ENCODE measurements at places on chromosomes 16 and 17.

DNA sequence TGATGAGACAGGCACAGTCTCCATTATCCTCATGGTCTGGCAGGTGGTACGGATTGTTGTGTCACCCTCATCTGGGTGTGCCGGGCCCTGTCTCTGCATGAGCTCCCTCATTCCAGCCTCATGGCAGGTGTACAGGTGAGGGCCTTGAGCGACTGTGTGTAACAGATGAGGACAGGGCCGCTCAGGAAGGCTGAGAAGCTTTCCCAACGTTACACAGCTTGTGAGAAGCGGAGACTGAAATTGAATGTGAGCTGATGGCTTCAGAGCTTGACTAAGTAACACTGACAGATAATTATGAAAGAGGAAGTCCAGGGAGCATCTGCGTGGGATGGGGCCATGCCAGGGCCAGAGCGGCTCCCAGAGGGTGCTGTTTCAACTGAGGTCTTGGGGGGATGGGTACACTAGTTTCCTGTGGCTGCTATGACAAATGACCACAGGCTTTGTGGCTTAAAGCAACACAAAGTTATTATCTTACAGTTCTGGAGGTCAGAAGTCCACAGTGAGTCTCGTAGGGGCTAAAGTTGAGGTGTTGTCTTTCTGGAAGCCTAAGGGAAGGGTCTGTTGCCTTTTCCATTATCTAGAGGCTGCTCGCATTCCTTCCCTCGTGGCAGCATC, 36.7 kb downstream of the CMIP start:
- DNase-seq = peak; percentile 85

DNA sequence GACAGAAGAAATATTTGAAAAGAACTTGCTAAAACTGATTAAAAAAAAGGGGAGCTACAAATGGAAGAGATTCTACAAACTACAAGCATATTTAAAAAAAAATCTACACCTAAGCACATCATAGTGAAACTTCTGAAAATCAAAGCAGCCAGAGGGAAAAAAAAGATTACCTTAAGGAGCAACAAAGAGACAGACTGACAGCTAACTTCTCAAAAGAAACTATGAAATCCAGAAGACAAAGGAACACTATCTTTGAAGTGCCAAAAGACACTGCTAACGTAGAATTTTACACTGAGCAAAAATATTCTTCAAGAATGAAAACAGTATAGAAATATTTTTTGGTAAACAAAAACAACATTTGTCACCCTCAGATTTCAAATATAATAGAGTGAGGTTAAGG, 151.2 kb downstream of the MYO1D start:
- DNase-seq = no peak

DNA sequence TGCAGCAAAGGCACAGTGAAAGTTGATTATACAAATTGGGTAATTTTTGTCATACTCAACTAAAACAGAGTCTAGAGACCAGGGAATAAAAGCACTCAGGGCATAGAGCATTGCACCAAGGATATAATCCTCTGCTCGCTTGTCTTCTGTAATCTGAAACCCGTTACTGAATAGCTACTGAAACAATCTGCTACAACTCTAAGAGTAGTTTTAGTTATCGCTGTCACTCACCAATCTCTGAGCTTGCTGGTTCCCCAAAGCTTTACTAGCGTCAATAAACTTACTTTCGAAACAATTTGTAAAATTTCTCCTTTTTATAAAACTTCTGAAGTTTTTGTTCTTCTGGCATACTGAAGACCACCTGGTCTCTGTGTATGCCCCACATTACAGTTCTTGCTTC, 22.9 kb upstream of the SLC35G3 start:
- DNase-seq = no peak

DNA sequence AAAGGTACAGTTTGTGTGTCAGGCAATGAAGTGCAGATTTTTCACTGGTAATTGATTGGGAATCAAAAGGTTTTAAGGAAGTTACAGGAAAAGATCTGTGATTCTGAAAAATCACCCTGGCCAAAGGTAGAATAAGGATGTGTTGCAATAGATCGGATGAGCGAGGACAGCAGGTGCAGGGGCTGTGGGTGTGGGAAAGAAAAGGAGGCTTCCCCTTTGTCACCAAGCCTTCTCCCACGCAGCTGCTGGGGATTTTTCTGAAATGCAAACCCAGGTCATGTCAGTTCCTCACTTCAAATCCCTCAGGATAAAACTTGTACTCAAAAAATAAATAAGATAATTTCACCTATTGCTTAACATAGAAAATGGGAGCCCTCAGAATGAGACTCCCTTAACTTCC, 47.9 kb upstream of the ARHGAP17 start:
- no peak for DNase-seq

DNA sequence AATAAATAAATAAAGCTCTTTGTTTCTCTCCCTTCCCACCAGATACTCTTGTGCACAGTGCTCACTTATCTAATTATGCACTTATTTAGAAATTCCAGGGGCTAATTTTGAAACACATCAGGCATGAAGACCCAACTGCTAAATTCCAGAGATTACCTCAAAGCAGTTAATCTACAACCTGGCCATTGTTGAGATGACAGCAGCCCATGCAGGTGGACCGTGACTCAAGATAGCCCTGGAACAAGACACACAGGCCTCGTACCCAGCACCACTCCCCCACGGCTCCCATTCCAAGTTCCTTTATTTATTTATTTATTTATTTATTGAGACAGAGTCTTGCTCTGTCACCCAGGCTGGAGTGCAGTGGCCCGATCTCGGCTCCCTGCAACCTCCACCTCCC, 60.1 kb upstream of the NPEPPS start:
- DNase-seq = no peak

DNA sequence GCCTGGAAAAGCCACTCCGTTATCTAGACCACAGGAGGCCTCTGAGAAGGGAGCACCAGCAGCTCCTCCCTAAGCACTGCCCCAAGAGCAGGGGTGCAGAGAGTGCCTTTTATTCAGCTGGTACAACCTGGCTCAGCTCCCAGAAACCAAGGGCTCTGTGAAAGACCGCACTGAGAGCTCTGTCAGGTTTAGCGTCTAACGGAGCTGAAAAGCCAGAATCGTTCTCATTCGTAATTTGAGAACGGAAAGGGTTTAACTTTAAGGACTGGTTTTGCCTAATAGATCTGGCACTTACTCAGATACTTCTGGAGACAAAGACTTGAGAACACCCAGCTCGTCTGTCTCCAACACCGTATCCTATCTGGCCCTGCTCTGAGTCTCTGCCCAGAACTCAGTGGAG, 13.5 kb downstream of the MPG start:
- DNase-seq = no peak

GRCh38 chr17:3928406-3928805, 12.1 kb upstream of the P2RX1 start:
- no peak for DNase-seq

GRCh38 chr16:84434800-84435199, 66.5 kb downstream of the ATP2C2 start:
- DNase-seq = no peak

- no peak for DNase-seq
Measured at GRCh38 chr16:76976756-76977155, 214.2 kb upstream of the MON1B start.

DNA sequence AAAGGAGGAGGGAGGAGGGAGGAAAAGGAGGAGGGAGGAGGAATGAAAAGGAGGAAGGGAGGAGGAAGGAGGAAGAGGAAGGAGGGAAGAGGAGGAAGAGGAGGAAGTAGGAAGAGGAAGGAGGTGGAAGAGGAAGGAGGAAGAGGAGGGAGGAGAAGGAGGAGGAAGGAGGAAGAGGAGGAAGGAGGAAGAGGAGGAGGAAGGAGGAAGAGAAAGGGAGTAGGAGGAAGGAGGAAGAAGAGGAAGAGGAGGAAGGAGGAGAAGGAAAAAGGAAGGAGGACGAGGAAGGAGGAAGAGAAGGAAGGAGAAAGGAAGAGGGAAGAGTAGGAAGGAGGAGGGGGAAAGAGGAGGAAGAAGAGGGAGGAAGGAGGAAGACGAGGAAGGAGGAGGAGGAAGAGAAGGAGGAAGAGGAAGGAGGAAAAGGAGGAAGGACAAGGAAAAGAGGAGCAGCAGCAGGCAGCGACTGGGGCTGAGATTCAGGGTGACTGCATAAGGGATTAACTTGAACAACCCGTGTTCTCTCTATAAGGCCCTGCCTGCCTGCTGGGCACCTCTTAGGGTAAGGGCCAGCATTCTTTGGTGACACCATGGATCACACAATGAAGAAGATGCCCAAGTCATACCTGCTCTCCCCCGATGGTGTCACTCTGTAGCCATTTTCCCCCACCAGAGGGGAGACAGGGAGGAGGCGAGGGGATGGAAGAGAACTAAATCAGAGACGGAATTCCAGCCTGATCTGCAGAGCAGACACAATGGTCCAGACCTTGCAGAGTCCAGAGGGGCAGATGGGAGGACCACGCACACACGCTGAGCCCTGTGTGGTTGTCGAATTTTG, 1.4 kb upstream of the IL34 start:
- no peak for DNase-seq

DNA sequence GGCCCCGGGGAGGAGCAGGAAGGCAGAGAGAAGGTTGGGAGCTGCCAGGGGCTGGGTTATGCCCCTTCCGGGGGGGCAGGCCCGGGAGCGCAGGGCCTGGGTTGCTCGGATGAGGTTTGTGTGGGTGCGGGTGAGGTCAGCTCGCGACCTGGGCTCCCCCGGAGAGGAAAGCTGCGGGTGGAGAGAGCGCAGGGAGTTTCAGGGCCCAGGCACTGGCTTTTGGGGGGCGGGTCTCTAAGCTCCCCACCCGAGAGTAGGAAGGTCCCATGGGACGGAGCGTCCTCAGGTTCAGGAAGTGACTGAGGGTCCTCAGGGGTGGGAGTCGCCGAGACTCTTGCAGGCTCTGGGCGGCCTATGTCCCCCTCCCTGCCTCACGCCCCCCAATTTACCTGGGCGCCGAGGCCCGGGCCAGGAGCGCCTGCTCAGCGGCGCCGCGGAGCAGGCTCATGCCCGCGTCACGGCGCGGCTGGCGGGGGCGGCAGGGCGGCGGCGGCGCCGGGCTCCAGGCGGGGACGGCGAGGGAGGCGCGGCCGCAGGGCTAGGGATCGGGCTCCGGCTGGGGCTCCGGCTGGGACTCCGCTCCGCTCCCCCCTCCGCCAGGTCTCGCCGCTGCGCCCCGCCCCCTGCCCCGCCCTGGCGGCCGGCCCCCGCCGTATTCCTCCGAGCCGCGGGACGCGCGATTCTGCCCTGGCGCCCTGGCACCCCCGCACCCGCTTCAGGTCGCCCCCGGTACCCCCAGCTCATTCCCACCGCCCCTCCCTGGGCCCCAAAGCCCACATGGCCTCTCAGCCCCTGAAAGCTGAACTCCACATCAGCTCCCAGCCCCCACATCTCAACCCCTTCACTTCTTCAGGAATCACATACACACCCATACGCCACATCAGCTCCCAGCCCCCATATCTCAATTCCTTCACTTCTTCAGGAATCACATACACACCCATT, at the start of gene DOK4:
DOK4 (minus strand) TSS at position 578 of the 942 bp plus-strand sequence. CDS start 6,986 bp downstream, outside the sequence.
- DNase-seq = peak; percentile 94

DNA sequence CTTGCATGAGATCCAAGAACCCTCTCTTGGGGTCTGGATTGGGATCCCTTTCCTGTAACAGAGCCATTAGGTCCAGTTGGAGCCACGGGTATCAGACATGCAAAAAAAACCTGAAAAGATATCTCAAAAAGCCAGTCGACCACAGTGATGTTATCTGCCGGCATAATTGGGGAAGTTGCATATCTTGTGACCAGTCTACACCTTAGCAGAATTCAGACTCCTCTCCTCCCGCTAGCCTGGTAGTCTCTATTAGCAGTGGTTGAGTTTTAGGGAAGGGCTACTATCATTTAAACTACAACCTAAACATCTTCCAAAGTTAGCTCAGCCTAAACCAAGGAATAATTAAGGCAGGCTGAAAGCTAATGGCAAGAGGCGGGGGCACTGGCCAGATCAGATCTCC, 16.2 kb upstream of the PSMD7 start:
- DNase-seq = no peak

DNA sequence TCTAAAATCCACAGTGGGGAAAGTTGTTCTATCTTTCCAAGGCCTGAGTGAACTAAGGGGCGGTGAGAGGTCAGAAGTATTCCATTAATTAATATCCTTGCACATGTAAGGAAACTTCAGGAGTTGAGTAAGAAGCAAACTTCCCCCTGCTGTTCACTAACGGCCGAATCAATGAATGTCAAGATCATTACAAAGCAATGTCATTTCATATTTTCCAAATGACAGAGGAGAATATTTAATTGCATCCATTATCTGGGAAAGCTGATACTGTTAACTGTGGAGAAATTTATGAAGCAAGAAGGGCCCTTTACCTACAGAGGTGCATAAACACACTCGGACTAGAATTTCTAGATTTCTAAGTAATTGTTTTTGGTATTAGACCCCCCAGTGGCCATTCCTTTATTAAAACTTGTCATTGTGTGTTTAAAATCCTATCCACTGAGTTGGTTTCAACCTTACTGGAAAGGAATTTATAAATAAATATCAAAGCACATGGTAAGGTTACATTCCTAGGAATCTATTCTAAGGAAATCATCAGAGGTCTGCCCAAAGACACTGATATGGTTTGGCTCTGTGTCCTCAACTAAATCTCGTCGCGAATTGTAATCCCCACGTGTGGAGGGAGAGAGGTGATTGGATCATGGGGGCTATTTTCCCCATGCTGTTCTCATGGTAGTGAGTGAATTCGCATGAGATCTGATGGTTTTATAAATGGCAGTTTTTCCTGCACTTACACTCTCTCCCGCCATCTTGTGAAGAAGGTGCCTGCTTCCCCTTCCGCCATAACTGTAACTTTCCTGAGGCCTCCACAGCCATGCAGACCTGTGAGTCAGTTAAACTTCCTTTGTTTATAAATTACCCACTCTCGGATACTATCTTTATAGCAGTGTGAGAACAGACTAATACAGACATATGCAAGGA, 20.4 kb upstream of the SMURF2 start:
- no peak for DNase-seq

- DNase-seq = no peak
Measured at GRCh38 chr16:915546-915945, 55.2 kb downstream of the LMF1 start.

GRCh38 chr17:17760350-17760749, 76.4 kb downstream of the SREBF1 start:
- DNase-seq = no peak

DNA sequence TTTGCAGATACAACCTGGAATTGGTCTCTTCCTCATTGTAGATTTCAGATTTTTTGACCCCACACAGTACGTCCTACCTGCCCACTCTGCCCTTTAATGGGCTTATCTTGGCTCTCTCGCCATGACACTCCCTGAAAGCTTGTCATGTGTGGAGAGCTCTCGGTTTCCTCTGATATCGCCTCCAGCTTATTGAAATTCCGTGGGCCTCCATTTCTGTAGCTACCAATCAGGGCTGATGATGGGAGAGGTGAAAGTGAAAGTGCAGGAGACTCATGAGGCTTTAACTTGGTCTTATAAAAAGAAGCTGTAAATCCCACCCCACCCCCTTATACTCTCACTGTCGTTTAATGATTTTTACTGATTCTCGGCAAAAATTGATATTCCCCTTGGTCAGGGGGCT, 17.7 kb downstream of the HOXB1 start:
- DNase-seq = no peak

- DNase-seq = no peak
Measured at GRCh38 chr16:89864527-89864820, 8.9 kb upstream of the TCF25 start.

GRCh38 chr17:1565877-1566276, 3.3 kb upstream of the PITPNA start:
- DNase-seq = no peak
